ENCODE measurements at places on chromosomes 1 and 21.

DNA sequence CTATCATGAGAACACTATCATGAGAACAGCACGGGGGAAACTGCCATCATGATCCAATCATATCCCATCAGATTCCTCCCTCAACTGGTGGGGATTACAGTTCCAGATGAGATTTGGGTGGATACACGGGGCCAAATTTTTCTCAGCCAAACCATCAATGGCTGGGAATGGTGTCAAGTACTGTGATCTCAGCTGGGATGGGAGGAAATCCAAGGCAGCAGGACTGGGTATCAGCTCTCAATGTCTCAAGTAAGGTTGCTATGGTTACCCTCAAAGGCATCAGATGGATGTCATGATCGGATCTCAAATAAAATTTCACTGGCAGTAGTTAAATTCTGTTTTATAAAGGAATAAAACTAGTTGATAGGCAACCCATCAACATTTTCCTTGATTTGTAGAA is 399.0 kb downstream of the KCNT2 start:
- no peak for DNase-seq

GRCh38 chr1:958823-959730 is at the start of gene NOC2L:
Gene NOC2L (minus strand): TSS chr1:959256. CDS start chr1:959240, 16 bp downstream.
- peak; percentile 89 for DNase-seq

DNA sequence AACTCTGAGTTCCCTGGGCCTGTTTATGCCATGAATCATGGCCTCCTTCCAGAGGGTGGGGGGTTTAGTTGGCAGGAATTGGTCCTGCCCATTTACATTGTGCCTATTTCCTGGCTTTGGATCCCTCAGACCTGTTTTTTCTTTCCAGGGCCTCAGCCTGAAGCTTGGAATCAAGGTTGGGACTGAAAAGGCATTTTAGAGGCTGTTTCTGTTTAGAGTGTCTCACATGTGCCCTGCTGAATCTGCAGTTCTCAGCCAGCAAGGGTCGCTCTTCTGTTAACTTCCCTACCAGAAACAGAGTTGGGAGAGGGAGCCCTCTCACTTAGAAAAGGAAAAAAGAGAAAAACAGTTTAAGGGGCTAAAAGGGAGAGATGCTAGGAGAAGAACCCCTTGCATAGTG is 191.1 kb downstream of the PTPRC start:
- DNase-seq: no peak

- no peak for DNase-seq
These were observed 36.3 kb downstream of the ARID4B start for GRCh38 chr1:235291599-235292091.

GRCh38 chr1:177737456-177737855 is 232.4 kb downstream of the SEC16B start:
- DNase-seq: no peak

All from right lung (tissue), 10 donors.